ENCODE measurements at places on chromosomes 2 and 18.

DNA sequence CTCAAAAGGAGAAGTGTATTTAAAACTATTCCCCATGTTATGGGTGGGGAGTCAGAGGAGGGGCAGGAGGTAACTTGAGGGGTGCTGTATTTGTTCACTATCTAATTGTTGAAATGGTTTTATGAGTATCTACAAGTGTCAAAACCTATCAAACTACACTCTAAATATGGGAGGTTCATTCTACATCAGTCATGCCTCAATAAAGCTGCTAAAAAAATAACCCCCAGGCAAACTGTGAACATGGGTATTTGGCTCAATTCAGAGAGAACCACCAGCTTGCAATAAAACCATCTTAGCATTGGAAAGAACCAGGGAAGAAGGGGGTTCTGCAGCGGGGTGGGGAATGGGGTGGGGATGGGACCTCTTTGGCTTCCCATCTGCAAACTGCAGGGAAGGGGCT, 176.0 kb upstream of the SMAD2 start:
- DNase-seq, result no peak

GRCh38 chr2:85221067-85221691, 88.0 kb downstream of the TCF7L1 start:
- no peak for DNase-seq

DNA sequence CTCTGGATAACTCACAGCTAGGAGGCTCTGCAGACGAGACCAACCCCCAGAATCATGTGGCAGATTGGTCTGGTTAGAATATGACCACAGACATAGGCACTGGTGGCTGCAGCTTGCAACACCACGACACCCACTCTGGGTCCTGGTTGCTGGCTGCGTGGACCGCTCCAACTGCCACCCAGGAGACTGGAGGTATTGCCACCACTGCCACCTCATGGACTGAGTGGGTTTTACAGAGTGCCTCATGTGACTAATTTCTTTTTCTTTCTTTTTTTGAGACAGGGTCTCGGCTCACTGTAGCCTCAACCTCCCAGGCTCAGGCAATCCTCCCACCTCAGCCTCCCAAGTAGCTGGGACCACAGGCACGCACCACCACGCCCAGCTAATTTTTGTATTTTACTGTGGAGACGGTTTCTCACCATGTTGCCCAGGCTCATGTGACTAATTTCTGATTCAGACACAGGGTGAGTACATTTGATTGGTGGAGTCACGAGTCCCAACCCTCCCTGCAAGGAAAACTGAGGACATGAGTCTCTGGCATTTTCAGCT, 29.9 kb upstream of the NT5DC4 start:
- peak; percentile 73 for DNase-seq

- DNase-seq, result no peak
Measured at GRCh38 chr2:177403838-177404237, 11.3 kb downstream of the AGPS start.

DNA sequence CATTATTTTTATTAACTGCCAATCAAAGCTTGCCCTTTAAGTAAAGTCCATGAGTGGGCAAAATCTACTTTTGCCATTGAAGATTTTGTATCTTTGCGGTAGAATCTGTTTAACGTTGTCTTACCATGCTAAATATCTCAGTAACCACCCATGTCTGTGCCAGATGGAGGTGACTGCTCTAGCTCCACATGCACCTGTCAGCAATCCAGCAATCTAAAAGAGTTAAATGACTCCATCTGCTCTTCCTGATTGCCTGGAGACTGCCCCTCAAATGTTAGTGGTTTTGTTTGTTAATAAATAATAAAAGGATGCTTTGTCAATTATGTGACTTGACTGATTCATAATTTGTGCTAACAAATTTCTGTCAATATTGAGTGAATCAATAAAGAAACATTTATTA, 141.7 kb downstream of the RBM43 start:
- no peak for DNase-seq

GRCh38 chr18:72180689-72181088, 363.5 kb downstream of the CBLN2 start:
- DNase-seq, result peak; percentile 6

- no peak for DNase-seq
Measured at GRCh38 chr2:109123586-109124201, 5.3 kb upstream of the SH3RF3 start.

DNA sequence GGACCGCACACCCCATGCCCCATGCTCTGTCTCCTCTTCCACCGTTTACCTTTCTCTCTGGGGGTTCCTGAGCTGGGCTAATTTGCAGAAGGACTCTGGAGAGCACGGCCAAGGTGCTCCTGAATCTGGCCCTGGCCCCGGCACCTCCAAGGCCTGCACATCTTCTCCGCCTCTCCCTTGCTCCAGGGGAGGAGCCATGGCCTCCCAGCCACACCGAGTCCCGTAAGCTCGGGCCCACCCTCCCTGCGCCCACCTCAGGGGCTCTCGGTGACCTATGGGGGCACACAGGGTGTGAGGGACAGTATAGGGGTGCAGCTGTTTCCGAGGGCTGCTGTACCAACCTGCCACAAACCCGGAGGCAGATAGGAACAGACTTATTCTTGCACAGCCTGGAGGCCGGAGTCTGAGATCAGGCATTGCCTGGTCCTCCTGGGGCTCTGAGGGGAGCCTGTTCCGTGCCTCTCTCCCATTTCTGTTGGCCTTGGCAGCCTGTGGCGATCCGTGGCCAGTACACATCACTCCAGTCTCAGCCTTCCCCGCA, 127.3 kb upstream of the GPC1 start:
- no peak for DNase-seq

DNA sequence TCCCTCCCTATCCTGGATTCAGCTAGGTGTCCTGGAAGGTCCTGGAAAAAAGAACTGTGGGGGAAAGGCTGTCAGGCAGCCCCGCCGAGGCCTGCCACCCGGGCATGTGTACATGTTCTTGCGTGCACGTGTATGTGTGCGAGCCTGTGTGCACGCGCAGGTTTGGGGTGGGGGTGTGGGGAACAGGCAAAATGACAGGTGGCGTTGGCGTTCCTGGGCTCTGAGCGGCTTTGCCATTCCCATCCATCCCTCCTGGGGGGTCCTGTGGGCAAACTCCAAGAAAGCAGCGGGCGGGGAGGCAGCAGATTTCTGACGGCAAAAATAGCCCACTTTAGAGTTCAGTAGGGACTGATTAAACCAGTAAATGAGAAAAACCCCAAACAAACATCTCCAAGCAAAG, 35.6 kb downstream of the EMX1 start:
- DNase-seq, result no peak

GRCh38 chr2:163471947-163472346, 263.9 kb downstream of the FIGN start:
- DNase-seq, result no peak

DNA sequence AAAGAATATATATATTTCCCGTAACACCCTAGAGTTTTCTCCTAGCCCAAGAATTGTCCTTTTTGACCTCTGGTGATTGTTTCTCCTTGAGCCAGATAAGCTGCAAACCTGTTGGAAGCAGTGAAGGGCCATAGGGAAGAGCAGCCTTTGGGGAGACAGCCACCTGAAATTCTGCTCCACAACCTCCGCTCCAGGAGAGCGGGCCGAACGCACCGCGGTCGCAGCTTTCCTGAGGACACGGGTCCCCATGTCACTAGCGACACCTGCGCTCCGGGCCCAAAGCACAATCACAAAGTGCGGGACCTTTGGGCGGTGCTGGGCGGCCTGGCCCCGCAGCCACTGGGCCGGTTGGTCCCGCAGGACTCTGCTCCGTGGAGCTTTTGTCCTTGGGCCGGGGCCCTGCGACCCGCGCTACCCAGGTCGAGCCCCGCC, 557 bp upstream of the DSG2 start:
- DNase-seq, result no peak

DNA sequence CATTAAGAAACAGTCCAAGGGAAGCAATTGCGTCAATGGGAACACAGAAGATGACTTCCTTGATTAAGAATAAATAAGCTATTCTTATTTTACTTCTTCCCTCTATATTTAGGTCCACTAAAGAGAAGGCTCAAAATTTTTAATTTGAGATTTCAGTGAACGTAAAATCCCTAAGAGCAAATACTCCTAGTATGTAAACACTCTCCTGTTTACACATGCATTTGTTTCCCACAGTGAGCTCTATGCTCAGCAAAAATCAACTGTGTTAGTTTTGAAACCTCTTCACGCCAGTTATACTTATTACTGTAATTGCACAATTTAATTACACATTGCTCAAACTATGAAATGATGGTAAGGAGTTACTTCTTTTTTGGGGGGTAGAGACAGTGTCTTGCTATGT, 8.8 kb downstream of the SLC39A6 start:
- DNase-seq, result no peak

DNA sequence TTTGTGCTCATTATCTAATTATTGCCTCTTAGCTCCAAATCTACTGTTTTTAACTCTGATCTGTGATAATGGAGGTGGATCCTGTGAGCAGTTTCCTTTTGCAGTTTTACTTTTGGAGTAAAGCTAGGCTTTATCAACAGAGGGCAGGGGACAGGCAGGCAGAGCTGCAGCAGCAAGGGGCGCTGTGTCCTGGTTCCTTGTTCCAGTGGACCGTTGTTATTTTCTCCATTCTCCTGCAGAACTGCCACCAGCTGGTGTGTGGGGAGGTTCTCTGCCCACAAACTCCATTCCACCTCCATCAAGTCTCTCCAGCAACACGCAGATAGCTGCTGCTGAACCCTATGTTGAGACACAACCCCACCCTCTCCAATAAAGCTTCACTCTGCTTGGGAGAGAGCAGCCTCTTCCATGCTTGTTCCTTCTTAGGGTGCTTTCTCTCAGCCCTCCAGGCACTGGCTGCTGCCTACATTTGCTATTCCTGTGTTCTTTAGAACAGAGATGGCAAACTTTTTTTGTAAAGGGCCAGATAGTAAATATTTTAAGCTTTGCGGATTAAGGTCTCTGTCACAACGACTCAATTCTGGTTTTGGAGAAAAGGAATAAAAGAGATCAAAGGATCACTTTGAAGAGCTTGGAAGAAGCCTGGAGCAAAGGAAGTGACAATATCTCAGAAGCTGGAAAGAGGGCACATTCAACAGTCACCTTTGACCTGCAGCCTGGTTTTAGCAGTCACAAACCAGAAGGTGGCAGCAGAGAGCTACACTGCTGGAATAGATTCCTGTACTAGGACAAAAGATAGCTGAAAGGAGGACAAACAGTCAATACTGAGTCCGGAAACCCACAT, 208.8 kb downstream of the CCDC178 start:
- peak; percentile 51 for DNase-seq

DNA sequence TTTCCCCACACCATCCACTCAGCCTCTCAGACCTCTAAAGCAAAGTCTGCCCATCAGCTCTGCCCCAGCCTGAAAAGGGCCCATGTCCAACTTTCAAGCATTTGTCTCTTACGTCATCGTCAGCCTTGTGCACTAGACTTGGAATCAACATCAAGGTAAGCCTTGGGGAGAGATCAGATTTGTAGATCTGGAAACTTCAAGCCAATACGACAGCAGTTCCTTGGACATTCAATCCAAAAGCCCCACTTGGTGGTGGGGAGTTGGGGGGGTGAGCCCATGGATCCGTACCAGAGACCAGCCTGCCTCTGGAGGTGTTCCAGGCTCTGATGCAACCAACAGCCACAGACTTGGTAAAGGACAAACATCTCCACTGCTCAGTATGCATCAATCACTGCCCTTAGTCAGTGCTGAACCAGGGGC, 206.8 kb upstream of the MEIS1 start:
- DNase-seq, result no peak

- DNase-seq, result no peak
Measured at GRCh38 chr18:77822632-77823031, 573.0 kb downstream of the GALR1 start.

DNA sequence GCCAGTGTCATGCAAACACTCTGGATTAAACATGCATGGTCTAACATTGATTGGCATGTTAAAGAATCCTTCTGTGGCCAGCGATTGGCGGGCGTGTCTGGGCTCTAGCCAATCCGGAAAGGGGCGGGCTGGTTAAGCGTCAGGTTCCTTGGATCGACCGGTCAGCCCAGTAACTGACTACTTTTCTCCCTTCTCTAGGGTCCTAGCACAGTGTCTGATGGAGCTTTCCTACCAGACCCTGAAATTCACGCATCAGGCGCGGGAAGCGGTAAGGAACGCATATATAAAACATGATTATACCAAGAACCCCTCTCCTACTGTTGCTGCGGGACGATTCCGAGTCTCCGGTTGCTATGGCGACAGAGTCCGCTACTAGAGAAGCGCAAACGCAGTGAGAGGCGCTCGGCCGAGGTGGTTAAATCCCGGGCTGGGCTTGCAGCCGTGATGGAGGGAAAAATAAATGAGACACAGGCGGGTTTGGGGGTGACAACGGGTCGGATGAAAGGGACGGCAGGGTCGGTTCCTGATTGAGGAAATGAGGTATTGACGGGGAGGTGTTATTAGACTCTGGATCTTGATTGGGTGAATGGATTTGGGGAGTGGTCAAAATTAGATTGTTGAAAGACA, 29.4 kb downstream of the KATNAL2 start:
- peak; percentile 77 for DNase-seq

DNA sequence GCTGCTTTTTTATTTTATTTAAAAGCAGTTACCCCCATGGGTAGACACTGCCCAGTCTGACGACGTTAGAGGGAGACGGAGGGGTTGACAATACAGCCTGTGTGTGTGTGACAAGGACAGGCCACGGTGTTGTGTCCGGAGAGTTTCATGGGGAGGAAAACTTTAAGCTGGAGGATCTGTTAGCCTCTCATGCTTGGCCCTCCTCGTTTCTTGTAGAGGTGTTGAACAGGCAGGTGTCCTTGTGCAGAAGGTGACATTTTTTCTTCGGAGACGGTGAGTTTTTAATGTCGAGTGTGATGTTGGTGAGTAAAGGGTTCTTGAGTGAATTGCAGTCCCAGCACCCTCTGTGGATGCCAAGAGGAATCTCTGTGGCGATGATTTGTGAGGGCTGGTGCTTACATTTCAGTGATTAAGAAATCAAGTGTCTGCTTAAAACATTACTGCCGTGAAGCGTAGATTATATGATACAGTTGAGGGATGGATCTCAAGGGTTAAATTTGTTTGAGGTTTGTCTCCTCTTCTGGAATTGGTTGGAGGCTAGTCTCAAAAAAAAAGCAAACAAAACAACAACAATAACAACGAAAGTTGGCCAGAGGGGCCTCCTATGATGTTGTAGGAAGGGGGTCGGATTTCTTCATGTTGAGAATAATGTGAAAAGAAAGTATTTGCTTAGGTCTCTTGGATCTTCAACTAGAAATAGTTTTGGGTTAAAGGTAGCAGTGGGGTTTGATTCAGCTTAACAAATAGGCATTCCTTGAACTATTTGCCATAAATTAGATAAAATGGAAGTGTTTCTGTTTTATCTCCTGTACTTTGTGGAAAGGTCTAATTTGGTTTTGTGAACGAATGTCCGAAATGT, 1.6 kb downstream of the NCOA1 start:
- DNase-seq, result peak; percentile 23

- no peak for DNase-seq
Measured at GRCh38 chr2:197181491-197181890, 129.1 kb downstream of the ANKRD44 start.

DNA sequence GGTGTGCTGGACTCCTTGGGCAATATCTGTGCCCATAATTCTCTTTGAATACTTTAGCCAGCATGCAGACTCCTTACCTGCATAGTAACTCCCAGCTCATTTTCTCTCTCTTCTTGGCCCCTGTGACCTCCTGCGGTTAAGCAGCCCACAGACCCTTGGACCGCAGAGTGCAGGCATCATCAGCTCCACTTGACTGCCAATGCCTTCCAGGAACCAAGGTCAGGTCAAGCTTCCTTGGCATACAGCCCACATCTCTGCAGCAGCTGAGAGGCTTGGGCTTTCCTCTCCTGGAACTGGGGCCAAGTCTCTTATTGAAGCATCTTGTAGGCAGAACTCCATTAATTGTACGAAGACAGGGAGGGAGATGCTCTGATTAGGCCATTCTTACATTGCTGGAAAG, 130.1 kb upstream of the PIEZO2 start:
- DNase-seq, result no peak
